ENCODE measurements at places on chromosomes 16 and 17.

DNA sequence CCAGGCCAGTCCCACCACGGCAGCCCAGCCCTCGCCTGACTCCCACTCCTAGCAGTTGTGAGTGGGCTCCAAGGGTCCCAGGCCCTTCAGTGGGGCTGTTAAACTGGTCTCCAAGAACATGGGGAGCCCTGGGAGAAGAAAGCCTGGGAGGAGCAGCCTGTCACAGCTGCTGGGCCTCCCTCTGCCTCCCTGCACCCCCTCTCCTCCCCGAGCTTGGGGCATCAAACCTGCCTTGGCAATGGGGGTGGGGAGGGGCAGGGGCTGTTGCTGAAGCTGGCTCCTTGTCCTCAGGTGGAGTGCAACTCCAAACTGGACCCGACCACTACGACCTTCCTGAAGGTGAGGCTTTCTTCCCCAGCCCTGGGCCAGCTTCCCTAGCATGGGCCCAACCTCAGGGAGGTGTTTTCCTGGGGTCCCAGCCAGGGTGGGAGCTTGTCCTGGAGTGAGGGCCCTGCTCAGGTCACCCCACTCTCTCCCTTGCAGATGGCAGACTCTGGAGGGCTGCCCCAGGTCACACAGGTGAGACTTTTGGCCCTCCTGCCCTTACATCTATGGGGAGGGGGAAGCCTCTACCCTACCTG, 6.6 kb upstream of the SETD6 start:
- no peak for DNase-seq

- DNase-seq: no peak
These were observed 32.9 kb downstream of the MAPT start for GRCh38 chr17:45927247-45927646.

DNA sequence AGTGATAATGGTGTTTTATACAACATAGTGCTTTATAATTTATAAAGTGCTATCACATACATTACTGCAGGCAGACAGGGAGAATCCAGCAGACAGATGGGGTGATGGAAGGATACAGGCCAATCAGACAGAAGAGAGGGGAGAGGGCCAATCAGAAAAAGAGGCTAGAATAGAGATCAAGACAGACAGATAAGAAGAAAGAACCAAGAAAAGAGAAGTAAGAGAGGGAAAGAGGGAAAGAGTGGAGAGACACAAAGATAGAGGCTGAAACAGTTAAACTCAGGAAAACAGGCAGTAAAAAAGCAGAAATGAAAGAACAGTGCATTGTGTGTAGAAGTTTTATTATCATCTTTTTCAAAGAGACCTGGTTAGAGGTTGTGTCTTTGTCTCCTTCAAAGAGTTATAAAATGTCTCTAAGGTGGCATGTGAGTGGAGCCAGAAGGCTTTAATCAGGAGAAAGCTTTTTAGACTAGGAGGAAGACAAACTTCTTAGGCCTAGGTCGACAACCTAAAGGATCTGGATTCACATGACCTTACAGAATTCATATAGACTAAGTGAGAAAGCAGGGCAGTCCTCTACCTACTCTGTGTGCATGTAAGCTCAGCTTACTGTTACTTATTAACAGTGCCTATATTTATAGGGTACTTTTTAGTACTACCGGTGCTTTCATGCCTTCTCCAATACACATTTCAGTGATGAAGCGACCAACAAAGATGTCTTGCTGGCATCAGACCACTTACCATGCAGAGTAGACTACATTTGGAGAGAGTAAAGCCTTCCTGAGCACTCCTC, 8.3 kb upstream of the CHD3 start:
- no peak for DNase-seq

GRCh38 chr17:80452173-80452915, 24.1 kb downstream of the NPTX1 start:
- no peak for DNase-seq

DNA sequence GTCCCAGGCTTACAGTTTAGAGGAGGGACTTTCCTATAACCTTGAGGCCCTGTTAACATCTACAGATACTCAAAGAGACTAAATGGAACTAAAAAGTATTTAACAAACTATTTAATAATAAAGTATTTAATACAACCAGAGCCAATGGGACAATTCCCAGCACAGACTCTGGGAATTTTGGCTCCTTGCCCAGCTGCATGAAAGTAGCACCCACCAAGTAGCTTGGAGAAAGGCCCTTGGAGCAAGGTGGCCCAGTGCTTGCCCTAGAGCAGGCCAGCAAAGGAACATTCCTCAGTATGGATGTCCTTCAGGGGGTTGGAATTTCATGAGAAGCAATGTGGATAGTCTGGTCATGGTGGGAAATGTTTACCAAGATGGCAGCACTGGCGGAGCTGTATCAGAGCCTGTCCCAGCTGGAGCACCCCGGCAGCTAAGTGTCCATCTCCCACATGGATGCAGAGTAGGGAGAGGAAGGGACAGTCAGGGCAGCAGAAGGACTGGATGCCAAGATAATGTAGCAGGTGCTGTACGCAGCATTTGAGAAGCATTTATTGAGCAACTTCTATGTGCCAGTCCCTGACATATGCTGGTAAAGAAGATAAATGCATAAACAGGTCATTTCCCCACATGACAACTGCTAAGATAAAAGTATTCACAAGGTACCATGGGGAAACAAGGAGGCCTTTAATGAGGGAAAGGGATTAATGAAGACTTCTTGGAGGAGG, 5.2 kb upstream of the SMARCD2 start:
- DNase-seq: no peak
